WTC11 (cell line): ENCODE measurements at places on chromosomes 3 and 15.
A peak's percentile ranks its signal among the peaks of the same experiment; 100 is the strongest.

GRCh38 chr3:21392526-21392925 lies 358.5 kb downstream of the ZNF385D start:
- no peak for DNase-seq

GRCh38 chr15:27535445-27536129 lies 563.5 kb downstream of the OCA2 start:
- no peak for DNase-seq

DNA sequence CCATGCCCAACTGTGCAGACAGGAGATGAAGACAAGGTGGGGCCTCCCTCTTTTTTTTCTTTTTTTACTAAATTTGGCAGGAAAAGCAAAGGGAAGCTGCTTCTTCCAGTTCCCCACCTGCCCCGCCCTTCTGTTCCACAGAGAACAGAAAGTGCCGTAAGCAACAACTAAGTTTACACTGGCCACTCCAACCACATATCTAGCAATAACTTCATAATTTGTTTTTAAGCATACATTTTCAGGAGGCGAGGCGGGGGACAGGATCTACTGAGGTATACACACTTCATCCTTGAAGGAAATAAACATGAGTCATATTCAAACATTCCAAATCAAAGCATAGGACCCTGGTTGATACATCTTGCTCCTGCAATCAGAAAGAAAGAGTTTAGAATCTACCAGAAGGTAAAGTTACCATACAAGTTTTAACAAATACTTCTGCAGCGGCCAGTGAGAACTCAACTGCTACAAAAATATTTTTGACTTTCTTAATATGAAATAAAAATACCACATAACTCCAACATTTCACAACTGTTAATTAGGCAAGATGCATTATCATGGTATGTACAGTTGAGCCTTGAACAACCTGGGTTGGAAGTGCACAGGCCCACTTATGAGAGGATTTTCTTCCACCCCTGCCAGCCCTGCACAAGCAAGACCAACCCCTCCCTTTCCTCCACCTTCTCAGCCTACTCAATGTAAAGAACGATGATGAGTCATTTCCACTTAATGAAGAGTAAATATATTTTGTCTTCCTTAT lies 50.7 kb downstream of the FOXP1 start:
- no peak for DNase-seq

DNA sequence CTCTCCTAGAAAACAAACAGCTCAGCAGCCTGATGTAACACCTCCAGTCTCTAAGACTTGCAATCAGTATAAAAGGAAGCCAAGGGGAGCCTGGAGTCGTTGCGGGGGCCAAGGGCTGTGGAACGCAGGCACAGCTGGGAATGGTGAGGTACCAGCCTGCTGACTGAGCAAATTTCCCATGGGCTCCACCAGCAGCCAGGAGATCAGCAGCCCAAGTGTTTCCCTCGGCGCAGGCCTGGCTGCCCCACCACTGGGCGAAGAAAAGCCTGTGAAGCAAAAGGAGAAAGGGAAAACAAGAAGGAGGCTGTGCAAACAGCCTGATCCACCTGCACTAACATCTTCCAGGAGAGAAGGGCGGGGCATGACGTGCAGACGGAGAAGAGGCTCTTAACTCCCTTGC lies 155.3 kb downstream of the SHQ1 start:
- peak; percentile 24 for DNase-seq

- DNase-seq = peak; percentile 87
Observed at GRCh38 chr3:39180546-39181346, 11.6 kb downstream of the XIRP1 start.

GRCh38 chr3:145906301-145906700 lies 254.7 kb downstream of the PLOD2 start:
- DNase-seq = no peak

GRCh38 chr3:23365066-23365465 lies 161.9 kb downstream of the UBE2E2 start:
- no peak for DNase-seq

DNA sequence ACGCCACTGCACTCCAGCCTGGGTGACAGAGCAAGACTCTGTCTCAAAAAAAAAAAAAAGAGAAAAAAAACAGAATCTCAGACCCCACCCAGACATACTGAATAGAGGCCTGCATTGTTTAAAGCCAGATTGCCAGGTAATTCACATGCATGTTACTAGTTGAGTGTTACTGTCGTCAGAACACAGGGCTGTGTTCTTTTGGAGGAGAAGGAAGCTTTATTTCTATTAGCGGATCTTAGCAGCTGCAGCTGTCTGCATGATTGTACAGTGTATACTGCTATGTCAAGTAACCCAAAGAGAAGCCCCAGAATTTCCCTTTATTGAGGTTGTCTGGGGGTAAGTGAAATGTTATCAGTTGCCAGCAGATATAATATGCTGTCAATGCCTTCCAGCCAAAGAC lies 496.6 kb upstream of the NAALADL2 start:
- DNase-seq = no peak

GRCh38 chr3:64166584-64167162 lies 58.6 kb downstream of the PRICKLE2 start:
- DNase-seq = peak; percentile 31

DNA sequence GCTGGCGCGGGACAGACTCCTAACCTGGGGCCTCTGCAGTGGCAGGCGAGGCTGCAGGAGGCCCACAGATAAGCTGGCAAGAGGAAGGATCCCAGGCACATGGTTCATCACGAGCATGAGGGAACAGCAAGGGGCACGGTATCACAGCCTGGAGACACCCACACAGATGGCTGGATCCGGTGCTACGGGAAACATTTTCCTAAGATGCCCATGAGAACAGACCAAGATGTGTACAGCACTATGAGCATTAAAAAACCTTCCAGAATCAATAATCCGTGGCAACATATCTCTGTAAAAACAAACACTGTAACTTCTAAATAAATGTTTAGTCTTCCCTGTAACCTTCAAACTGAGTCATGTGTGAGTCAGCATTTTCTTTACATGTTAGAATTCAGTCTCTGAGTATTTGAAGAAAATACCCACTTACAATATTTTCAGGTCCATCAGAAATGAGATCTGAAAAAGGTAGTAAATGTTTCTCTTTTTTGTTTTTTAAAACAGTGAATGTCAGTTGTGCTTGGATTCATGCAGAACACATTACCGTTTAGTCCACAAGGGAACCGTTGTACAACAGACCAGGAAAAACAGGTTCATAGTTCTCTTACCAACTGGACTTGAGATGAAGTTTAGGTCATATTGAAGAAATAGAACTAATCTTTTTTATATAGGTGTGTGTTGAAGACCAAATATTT lies 75.9 kb downstream of the BOC start:
- DNase-seq = no peak

- no peak for DNase-seq
Observed at GRCh38 chr3:132916096-132916495, 122.1 kb upstream of the TMEM108 start.

- DNase-seq = peak; percentile 33
Observed at GRCh38 chr15:48285329-48286214, 45.7 kb upstream of the DUT start.

DNA sequence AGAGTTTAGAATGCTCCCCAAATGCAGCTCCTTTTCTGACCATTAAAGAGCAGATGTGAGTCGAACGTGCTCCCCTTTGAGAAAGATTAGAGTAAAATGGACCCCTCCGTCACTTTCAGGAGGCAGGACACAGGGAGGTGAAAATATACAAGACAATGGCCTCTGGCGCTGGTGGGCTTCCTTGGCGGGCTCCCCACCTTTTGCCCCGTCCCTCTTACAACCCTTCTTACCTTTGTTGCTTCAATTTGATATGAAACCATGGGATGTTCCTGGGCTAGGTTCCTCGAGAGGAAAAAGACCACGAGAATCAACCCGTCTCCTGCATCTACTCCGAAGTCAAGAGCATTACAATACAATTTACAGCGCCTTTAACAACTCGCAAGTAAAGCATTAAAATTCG lies 214.2 kb downstream of the MEIS2 start:
- DNase-seq = no peak

- peak; percentile 49 for DNase-seq
Observed at GRCh38 chr3:178684881-178685590, 148.8 kb downstream of the KCNMB2 start.

DNA sequence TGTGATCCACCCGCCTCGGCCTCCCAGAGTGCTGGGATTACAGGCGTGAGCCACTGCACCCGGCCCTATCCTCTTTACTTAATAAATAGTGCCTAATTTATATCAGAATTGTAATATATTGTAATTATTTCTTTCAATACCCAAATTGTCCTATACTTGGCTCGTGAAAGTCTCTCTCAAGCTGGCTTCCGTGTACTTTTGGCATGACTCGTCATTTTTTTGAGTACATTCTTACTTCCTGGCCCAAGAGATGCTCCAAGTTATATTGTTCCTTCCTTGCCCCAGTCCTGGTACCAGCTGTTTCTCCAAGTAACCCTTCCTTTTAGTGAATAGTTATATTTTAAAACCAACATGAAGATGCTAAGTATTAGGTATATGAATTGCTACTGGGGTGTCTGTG lies 366.7 kb downstream of the LSAMP start:
- no peak for DNase-seq

GRCh38 chr3:13546667-13547171 lies 2.2 kb upstream of the FBLN2 start:
- DNase-seq = no peak

DNA sequence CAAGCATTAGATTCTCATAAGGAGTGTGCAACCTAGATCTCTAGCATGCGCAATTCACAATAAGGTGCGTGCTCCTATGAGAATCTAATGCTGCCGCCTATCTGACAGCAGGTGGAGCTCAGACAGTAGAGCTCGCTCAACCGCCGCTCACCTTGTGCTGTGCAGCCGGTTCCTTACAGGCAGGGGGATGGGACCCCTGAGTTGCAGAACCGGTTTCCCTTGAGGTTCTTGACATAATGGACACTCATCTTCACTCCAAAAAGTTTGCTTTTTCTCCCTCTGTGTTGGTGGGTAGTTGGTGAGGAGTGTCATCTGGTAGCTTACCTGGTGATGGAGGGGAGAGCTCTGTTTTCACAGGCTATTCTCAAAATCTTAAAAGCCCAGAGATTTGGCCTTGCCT lies 324.0 kb upstream of the TBL1XR1 start:
- peak; percentile 65 for DNase-seq

GRCh38 chr3:39025222-39025970 lies 26.3 kb downstream of the SCN11A start:
- no peak for DNase-seq

DNA sequence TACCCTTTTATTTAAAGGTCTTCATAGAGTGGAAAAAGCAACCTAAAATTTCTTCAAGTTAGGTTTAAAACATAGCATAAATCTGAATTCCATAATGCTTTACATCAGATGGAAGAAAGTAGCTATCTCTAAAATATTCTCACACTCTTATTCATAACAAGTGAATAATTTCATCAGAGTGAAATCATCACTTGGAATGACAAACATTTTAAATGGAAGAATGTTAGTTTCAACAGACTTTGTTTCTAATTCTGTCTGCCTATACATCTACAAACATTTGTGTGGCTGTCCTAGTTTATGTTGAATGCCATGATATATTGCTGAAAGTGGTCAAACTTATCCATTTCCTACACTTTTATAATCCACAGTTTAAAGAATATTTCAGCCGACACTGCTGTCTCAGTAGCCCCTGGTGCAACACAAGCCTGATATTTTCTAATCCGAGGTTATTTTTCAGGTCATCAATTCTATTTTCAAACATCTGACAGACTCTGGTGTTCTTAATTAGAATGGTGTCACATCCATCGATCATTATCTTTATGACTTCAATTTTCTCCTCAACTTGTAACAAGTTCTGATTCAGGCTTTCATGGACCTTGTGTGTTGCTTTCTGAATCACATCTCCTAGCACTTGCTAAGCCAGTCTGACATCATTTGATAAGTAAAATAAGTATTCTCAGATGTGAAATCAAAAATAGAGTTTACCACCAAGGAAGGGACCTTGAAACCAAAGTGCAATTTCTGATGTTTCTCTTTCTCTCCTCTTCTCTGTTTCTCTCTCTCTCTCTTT lies 17.1 kb upstream of the CNTN3 start:
- no peak for DNase-seq

- DNase-seq = no peak
Observed at GRCh38 chr3:124019291-124019690, 27.4 kb upstream of the ROPN1 start.

- DNase-seq = no peak
Observed at GRCh38 chr15:69148465-69148864, 12.0 kb upstream of the GLCE start.

DNA sequence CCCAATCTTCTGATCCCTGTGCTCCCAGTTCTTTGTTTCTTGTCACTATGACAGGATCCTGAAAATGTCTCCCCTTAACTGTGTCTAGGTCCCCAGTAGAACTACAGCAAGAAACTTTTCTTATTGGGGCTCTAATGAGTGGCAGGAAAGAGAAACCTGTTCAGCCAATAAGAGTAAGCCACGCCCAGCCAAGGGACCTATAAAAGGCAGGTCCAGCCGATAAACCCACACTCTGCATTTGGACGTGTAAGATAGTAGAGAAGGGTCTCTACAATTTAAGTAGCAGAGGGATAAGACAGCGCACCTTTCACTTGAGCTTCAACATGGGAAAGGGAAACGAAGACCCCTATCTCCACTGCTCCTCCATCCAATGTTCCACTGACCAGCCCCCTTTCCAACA lies 149.9 kb downstream of the LMLN start:
- no peak for DNase-seq

GRCh38 chr15:68418611-68419161 lies 13.3 kb downstream of the ITGA11 start:
- no peak for DNase-seq

DNA sequence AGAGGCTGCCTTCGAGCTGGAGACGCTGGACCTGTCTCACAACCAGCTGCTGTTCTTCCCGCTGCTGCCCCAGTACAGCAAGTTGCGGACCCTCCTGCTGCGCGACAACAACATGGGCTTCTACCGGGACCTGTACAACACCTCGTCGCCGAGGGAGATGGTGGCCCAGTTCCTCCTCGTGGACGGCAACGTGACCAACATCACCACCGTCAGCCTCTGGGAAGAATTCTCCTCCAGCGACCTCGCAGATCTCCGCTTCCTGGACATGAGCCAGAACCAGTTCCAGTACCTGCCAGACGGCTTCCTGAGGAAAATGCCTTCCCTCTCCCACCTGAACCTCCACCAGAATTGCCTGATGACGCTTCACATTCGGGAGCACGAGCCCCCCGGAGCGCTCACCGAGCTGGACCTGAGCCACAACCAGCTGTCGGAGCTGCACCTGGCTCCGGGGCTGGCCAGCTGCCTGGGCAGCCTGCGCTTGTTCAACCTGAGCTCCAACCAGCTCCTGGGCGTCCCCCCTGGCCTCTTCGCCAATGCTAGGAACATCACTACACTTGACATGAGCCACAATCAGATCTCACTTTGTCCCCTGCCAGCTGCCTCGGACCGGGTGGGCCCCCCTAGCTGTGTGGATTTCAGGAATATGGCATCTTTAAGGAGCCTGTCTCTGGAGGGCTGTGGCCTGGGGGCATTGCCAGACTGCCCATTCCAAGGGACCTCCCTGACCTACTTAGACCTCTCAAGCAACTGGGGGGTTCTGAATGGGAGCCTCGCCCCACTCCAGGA lies 21.1 kb downstream of the NRROS start:
- no peak for DNase-seq

GRCh38 chr15:90598031-90598577 lies 68.4 kb downstream of the CRTC3 start:
- DNase-seq = peak; percentile 50

DNA sequence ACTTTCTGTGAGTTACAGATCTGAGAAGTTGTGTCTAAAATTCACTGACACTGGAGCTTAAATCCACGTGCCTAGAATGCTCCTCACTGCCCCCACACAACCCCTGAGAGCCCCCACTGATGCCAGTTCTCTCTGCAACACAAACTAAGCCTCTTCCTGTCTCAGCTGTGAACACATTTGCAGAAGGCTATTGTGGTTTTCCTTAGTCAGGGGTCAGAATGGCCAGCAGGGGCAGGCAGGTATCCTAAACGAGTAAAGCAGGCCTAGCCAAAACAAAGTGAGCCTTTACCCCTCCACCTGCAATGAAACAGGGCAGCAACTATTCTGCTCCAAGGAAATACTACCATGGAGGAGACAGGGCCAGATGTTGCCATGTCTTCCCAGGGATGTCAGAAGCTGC lies 78.6 kb downstream of the FHIT start:
- peak; percentile 48 for DNase-seq
